ENCODE measurements at places on chromosomes 3 and 15. TPM values are rescaled to one million over a fixed set of nuclear protein-coding genes. Genes with fewer than 3 reads are reported as not detected.

GRCh38 chr15:45892182-45892581 lies 257.4 kb downstream of the SQOR start:
- DNase-seq = no peak

DNA sequence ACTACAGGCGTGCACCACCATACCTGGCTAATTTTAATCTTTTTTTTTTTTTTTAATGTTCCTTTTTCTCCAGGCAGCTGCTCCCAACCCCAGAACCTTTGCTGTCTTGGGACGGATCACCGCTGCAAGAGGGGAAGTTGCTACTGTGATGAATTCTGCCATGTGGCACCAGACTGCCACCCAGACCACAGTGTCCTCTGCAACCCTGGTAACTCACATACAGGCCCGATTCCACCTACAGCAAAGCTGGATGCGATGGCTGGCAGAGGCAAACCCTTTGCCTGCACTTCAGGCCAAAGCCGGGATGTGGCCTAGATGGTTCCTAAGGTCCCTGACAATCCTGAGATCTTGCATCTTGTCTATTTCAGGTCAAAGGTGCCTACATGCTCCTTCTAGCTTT lies 12.7 kb upstream of the MUC20 start:
- DNase-seq = no peak

DNA sequence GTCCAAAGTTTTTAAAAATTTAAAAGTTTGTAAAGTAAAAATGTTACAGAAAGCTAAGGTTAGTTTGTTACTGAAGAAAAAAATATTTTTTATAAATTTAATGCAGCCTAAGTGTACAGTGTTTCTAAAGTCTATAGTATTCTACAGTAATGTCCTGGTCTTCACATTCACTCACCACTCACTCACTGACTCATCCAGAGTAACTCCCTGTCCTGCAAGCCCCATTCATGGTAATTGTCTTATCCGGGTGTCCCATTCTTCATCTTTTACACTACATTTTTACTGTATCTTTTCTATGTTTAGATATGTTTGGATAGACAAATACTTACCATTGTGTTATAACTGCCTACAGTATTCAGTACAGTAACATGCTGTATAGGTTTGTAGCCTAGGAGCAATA lies 36.7 kb upstream of the ATP10A start:
- no peak for DNase-seq

- DNase-seq = no peak
Observed at GRCh38 chr15:99735868-99736267, 2.6 kb upstream of the LYSMD4 start.

- DNase-seq = no peak
Observed at GRCh38 chr3:71018799-71019198, 564.7 kb downstream of the FOXP1 start.

DNA sequence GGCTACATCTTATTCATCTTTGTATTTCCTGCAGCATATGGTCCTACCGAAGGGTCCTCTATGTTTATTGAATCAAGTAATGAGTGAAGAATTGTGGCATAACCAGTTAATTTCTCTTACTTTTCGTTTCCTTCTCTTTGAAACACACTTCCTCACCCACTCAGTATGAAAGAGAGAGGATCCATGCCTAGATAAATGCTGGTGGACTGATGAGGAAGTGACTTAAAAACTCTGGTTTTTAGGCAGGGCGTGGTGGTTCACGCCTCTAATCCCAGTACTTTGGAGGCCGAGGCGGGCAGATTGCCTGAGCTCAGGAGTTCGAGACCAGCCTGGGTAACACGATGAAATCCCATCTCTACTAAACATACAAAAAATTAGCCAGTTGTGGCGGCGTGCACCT lies 2.2 kb upstream of the MB21D2 start:
- no peak for DNase-seq

GRCh38 chr3:104855702-104856101 lies 511.0 kb upstream of the ALCAM start:
- no peak for DNase-seq

DNA sequence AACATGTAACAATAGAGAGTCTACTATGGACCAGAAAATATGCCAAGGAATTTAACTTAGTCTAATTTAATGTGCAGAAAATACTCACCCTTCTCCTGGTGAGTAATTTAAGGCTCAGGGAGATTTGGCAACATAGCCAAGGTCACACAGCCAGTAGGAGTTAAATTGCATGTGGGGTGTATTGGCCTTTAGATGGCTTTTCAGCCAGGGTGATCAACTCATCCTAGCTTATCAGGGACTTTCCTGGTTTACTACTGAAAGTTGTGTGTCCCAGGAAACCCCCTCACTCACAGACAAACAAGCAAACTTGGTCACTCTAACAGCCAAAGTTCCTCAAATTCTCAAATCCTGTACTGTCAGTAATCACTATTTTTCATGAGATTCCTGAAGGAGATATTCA lies 2.6 kb upstream of the SLC9A9 start:
- DNase-seq = no peak

DNA sequence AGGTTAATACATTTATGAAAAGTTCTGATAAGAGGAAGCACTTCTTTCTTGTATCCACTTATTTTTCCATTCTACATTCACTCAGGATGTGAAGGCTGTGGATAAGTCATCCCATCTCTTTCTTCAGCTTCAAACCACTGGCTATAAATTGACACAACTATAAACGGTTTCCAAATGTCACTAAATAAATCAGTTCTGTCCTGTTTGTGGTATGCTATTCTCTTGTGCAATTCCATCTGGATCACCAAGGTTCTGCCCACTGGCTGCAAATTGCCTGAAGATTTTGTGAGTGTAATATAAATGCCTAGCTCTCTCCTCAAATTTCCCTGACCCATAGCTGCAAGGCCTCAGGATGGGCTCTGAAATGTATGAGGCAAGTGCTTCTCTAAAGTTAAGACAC lies 7.1 kb upstream of the LMOD3 start:
- no peak for DNase-seq

DNA sequence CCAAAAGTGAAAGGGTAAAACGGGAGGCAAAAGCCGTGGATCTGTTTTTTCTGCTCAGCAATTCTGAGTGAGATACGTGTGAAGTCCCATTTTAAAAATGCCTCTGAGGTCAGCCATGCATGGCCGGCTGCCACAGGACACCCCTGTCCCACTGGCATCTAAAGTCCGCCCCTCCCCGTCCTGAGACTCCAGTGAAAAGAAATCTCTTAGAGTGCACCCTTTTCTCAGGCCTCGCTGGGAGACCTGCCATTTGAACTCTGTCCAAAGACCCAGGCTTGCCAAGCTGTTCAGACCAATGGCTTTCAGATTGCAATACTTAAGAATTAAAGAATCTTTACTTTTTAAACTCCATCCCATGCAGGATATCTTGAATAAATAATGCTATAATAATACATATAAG lies 61.0 kb upstream of the SLC24A5 start:
- DNase-seq = peak; percentile 49

- DNase-seq = no peak
Observed at GRCh38 chr3:152307829-152308474, 39.2 kb downstream of the MBNL1 start.

- no peak for DNase-seq
Observed at GRCh38 chr3:37041546-37042195, 48.4 kb downstream of the MLH1 start.

- DNase-seq = no peak
Observed at GRCh38 chr3:37054370-37054769, 61.1 kb downstream of the MLH1 start.

GRCh38 chr15:75776065-75776423 lies 63.4 kb upstream of the CSPG4 start:
- DNase-seq = no peak

GRCh38 chr3:34254285-34254684 lies 455.9 kb downstream of the PDCD6IP start:
- DNase-seq = no peak

GRCh38 chr15:43735416-43735815 lies 10.8 kb upstream of the PDIA3 start:
- no peak for DNase-seq

DNA sequence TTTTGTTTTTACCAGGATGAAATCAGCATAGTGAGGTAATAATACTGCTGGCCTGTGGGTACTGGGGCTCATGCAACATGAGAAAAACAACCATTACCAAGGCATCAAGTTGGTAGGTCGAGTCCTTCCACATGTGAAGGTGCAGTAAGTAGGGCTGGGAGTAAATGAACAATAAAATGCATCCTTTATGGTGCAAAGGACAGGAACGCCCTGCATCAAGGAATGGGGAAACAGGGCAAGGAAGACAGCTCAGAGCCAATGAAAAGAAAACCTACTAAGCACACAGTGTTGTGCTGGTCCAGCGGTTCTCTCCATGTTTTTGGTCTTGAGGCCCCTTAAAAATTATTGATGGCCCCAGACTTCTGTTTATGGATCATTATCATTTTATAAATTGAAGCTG lies 168.5 kb upstream of the TPM1 start:
- no peak for DNase-seq

GRCh38 chr3:13316603-13317002 lies 103.5 kb downstream of the NUP210 start:
- no peak for DNase-seq

GRCh38 chr3:68210635-68211034 lies 556.2 kb upstream of the SUCLG2 start:
- DNase-seq = no peak

GRCh38 chr3:161579395-161580126 lies 83.0 kb downstream of the OTOL1 start:
- no peak for DNase-seq

GRCh38 chr3:79027593-79027992 lies 740.2 kb downstream of the ROBO1 start:
- DNase-seq = no peak

DNA sequence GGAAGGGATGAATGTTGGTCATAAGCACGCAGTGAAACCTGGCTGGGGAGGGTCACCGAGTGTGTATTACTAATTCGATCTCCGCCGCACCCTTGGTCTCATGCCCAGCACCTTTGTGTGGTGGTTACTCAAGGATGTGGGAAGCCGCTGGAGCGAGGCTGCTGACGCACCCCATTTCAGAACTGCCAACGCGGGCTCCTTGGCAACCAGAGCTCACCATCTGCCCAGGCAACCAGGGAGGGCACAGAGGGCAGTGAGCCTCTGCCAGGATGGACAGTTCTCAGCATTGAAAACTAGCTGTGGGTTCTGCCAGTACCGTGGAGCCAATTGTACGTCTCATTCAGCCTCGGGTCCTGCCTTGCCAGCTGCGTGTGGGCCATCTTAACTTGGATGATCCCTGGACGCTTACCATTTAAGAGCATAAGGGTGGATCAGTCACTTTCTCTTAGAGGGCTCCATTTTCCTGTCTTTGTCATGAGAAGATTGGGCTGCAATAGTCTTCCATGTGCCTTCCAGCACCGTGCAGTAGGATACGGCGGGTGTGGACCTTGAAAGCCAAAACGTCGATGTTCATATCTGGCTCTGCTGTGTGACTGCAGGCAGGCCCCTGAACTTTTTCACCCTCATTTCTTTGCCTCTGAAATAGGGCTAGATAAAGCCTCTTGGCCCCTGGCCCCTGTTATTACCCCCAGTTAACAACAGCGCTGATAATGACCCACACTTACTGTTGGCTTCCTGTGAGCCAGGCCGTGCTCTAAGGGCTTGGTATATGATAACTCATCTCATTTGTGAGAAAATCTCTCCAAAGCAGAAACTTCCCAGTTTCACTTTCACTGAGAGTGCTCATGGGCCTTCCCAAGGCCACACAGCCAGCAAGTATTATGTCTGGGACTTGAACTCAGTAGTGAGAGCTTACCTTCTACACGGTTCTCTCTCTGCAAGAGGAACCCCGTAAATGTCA lies 238.8 kb downstream of the OPA1 start:
- DNase-seq = no peak

- no peak for DNase-seq
Observed at GRCh38 chr15:26562336-26562735, 210.5 kb downstream of the GABRB3 start.

- DNase-seq = no peak
Observed at GRCh38 chr15:99016680-99017321, 9.2 kb upstream of the PGPEP1L start.

DNA sequence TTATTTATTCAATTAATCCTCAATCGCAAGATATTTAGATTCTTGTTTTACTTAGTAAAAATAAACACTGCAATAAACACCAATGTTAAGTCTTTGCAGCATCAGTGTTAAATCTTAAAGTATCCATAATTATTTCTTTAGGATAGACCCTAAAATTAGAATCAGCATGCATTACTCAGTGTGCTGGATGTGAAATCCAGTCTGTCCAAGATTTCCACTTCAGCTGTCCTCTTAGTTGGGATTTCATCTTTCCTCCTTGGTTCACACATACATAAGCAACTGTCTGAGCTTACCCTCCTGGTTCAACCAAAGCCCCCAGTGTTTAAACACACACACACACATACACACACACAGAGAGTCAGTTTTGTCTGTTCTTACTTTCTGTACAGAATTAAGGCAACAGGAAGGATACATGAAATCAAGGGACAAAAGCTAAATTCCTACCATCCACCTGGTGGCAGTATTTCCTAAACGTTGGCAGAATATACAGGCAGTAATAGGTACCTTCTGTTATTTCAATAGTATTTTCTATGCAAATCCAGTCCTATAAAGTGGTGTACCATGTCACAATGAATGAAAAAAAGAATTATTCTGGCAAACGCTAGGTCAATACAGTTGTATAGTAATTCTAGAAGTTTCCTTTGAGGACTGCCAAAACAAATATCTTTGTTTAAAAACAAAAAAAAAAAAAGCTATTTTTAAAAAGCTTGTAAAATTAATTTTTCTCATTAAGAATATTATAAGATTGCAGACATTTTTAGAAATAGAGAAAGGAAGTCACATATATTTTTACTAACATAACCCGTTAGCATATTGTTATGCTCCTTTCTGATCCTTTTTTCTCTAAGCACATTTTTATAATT lies 27.3 kb upstream of the DMXL2 start:
- no peak for DNase-seq

DNA sequence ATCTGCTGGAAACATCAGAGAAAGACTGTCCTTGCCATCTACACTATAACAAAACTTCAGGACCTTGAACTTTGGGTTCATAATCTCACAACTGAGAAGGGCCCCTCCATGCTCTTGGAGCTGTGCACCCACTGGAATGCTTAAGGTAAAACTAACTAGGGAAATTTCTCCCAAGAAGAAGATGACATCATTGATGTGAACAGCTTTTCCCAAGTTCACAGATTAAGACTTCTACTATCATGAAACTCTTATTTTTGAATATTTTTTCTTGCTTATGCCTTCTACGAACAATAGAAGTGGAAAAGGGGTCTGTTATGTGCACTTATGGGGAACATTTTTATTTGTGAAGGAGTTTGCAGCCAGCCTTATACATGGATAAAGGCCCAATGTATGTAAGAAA lies 5.0 kb downstream of the CYP11A1 start:
- no peak for DNase-seq

DNA sequence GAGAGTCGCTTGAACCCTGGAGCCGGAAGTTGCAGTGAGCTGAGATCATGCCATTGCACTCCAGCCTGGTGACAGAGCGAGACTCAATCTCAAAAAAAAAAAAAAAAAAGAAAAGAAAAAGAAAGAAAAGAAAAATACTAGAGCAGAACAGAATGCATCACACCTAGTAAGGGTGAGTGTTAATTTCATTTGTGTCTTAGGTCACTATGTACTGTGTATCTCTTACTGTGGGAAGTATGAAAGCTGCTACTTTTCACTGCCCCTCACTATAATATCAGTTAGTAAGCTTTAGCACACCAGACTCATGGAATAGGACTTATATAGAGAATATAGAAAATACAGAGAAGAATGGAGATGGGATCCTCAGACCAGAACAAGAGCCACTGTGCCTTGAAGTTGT lies 45.9 kb upstream of the RASA2 start:
- DNase-seq = no peak

PCLAF gene
- not detected for total RNA-seq

CTXN2 gene
- not detected for total RNA-seq

DNAH12 gene
- 0.30 TPM for total RNA-seq

ATP13A5 gene
- not detected for total RNA-seq

SLC12A1 gene
- not detected for total RNA-seq

GPR62 gene
- not detected for total RNA-seq

CMTM8 gene
- 8.4 TPM for total RNA-seq

GCNT3 gene
- not detected for total RNA-seq

GCHFR gene
- total RNA-seq = 44.4 TPM

GPD1L gene
- 50.3 TPM for total RNA-seq

Measured in tibial nerve (tissue), 4 donors.